ENCODE measurements at places on chromosomes 3 and 15.
A peak's percentile ranks its signal among the peaks of the same experiment; 100 is the strongest.

DNA sequence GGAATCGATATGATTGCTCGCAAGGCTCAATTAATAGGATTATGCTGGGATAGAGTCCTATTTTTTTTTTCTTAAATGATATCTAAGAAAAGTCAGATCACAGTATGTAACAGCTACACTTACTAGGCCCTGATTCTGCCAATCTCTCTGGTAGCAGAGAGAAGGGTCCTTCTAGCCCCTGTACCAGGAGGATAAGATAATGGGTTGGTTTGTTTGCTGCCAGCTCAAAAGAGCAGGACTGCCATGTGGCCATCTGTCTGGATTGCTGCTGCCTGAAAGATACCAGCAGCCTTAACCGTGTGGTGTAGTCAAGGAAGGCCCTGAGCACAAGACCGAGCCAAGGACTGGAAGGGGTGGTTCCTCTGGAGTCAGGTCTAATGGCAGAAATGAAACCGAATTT, 236.4 kb downstream of the KLF13 start:
- no peak for DNase-seq

DNA sequence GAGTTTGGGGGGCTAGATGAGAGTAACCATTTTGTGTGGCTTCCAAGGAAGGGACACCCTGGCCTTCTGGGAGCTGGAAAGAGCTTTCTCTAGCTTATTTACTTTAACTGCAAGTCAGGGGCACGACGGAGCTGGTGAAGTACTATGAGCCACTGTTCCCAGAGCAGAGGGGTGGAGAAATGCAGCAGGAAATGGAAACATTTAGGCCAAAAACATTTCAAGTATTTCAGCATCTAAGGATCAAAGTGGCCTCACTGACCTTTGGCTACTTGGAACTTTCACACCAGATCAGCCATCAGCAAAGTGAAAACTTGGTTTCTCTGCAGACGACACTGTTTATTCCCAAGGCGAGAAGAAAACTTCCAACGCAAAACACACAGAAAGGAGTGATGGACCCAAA, 7.9 kb downstream of the DGKG start:
- DNase-seq, result no peak

GRCh38 chr3:102715030-102715697, 280.3 kb downstream of the ZPLD1 start:
- DNase-seq, result peak; percentile 26

DNA sequence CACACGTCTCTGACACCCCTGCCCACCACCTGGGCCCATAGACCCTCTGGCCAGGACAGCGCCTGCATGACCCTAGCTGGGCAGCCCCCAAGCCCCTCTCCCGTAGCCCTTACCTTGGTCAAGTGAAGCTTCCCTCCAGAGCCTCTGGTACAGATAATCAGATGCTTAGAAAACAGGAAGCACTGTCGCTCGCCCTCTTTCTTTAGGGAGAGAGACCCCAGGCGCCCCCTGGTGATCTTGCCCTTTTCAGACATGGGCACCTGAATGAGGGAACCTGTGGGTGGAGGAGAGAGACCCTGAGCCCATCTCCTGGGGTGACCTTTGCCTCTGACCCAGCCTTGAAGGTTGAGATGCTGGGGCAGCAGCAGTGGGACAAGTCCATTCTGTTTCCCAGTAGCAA, 65.4 kb downstream of the RASGRF1 start:
- DNase-seq, result no peak

DNA sequence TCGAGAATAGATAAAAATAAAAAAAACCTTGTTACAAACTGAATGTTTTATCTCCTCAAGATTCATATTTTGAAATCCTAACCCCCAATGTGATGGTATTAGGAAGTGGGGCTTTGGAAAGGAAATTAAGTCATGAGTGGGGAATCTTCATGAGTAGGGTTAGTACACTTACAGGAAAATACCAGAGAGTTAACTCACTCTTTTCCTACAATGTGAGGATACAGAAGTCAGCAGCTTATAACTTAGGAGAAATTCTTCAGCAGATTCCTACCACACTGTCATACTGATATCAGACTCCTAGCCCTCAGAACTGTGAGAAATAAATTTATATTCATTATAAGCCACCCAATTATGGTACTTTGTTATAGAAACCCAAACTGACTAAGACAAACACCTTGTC, 453.1 kb downstream of the GBE1 start:
- DNase-seq, result no peak

DNA sequence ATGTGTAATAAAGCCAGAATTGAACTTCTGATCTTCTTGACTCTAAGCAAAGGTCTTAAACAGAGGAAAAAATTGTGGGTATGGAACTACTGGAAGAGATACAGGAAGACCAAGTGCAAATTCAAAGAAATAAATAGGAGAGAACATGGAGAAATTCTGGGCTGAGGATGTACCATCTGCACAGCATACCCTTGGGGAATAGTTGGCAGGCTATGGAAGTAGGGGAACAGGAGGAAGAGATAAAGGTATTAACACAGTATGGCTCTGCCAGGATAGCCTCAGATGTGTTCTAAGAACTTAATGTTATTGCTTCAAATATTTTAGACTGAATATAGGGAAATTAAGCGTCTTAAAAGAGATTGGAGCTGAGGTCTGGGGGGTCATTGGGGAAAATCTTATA, 485.4 kb downstream of the CNTN3 start:
- DNase-seq, result no peak

GRCh38 chr15:101251830-101252820, at the start of gene CHSY1:
TSS of gene CHSY1 (minus strand) at chr15:101252048. CDS start at chr15:101251456, 592 bp downstream.
- DNase-seq, result peak; percentile 91

DNA sequence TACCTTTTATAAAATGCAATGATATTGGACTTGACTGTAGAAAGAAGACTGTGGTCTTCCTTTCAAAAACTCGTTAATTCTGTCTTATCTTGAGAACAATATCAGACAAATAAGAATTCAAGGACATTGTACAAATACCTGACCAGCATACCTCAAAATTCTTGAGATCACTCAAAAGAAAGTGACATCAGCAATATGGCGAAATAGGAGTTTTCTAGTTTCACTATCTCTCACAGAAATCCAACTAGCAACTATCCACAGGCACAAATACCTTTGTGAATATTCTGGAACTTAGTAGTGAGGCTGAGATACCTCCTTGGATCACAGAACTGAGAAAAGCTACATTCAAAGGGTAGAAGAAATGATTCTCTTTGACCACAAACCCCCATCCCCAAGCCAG, 419.7 kb downstream of the ZNF385D start:
- DNase-seq, result no peak

GRCh38 chr3:154786724-154787123, 293.4 kb upstream of the MME start:
- no peak for DNase-seq

DNA sequence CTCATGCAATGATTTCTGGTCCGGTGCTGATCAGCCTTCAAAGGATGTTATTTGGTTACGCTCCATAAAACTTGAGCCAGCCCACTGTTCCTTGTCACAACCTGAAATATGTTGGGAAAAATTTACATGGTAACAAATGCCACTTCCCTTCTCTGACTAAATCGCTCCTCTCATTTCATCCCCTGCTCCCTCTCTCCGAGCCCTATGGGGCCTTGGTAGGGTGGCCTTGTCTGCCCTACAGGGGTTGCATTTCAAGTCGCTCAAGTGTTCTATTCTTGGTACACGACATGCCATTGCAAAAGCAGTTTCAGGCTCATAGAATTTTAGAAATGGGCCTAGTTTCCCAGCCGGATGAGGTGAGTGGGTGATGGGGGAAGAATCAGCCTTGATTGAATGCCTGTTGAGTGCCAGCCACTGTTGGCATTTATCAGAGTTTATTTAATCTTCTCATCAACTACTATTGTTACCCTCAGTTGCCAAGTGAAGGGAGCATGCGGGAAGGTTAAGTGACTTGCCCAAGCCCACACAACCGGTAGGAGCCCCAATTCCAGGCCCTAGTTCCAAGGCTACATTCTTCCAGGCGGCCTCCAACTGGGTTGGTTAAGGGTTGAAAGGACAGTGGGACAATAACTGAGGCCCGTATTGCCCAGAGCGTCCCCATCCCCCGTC, 961 bp upstream of the ABHD2 start:
- no peak for DNase-seq

- DNase-seq, result no peak
These were observed 4.7 kb upstream of the COPB2 start for GRCh38 chr3:139394116-139394515.

GRCh38 chr3:58073301-58074108, 65.3 kb downstream of the FLNB start:
- DNase-seq, result no peak

DNA sequence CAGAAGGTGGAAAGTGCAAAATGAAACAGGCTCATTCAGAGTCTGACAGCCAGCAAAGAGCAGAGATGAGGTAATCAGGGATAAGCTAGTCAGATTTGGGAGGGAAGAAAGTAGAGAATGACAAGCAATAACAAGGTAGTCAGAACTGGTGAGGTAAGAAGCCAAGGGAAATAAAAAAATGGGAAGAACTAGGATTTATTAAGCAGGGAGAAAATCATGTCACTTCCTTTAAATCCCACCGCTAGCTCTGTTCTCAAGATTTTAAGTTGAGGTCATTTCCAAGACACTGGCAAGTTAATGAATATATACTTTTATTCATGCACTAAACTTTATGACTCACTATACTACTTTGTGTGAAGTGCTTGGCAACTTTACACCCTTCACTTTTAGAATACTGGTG, 1106.8 kb downstream of the IGSF11 start:
- peak; percentile 19 for DNase-seq

GRCh38 chr15:63831041-63831440, 2.7 kb downstream of the HERC1 start:
- no peak for DNase-seq

- DNase-seq, result no peak
These were observed 3.3 kb downstream of the P2RY14 start for GRCh38 chr3:151275091-151275490.

DNA sequence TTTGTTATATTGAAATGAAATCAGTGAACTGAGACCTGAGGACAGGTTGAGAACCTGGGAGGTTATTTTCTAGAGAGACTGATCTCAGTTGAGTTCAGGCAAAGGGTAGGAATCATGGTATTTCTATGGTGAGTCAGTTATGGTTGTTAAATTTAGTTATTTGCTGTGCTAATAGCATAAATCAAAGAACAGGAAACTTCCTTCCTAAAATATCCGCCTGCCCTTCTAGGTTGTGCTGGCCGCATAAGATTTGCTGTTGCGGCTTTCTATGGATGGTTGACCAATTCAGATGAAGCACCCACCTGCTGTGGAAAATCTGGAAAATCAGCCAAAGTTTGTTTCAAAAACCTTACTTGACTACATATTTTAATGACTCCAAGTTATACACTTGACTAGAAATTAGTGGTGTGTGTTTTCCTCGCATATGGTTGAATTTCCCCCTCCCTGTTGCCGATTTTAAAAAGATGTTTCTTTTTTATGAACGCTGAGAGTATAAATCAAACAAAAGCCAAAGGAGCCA, 52.6 kb downstream of the PLCL2 start:
- no peak for DNase-seq

- no peak for DNase-seq
These were observed 26.6 kb upstream of the FLNB start for GRCh38 chr3:57981483-57982087.

DNA sequence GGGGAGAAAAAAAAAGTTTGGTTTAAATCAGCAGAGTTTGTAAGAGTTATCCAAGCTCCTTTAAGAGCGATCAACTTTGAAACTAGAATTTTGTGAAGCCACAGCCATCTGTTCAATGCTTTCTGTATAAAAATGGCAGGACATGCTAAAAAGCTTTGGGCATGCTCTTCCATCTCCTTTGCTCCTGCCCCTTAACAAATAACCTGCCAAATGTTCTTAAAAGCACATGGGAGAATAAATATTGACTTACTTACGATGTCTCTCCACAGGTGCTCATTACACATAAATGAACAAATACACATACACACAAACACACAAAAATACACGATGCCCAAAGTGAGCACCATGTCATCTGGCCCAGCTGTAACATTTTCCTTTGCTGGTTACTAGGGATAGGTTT, 211.8 kb upstream of the DPH6 start:
- no peak for DNase-seq
